CD4-positive, alpha-beta memory T cell (primary cell): ENCODE measurements at places on chromosomes 1 and 21. TPM values are rescaled to one million over a fixed set of nuclear protein-coding genes. Genes with fewer than 3 reads are reported as not detected.

The DYNLT5 gene
- polyA plus RNA-seq: not detected

The CRYAA gene
- polyA plus RNA-seq: not detected

The AMPD1 gene
- not detected for polyA plus RNA-seq

The CD101 gene
- 9.1 TPM for polyA plus RNA-seq

The GBP7 gene
- not detected for polyA plus RNA-seq

The KRTAP12-2 gene
- polyA plus RNA-seq: not detected

The MNDA gene
- 0.57 TPM for polyA plus RNA-seq

The RGS8 gene
- polyA plus RNA-seq: not detected

The HES3 gene
- polyA plus RNA-seq: not detected
